ENCODE measurements at places on chromosomes 1 and 21. TPM values are rescaled to one million over a fixed set of nuclear protein-coding genes. Genes with fewer than 3 reads are reported as not detected.
A peak's percentile ranks its signal among the peaks of the same experiment; 100 is the strongest.

The ARHGEF16 gene
- not detected for total RNA-seq

DNA sequence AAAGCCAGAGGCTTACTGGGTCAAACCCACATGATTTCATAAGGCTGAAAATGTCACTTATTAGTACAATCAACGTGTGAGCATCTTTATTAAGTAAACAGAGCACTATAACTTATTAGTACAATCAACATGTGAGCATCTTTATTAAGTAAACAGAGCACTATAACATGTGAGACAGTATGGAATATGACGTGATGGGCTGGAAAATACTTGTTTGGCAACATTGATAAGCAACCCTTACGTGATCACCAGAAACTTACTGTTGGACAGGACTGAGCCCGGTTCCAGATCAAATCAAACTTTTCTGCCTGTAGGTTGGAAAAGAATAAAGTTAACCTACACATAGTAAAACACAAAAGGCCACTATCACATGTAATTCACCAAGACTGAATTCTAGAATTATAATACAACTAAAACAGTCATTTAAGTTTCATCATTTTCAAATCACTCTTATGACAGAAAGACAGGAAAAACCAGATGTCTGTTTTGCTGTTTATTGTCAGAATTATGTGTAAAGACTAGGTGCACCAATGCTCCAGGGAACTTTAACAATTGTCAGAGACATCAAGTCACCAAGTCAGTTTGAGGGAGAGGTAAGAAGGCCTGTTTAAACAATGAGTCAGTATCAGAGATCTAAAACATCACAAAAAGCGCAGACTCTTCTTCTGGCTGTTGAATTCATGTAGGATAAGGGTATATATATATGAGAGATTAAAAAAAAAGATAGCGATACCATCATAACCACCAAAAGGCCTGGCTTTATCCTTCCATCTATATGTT lies 15.7 kb downstream of the ATPAF1 start:
- no peak overlapping the region for H3K27ac ChIP-seq
- H3K4me1 ChIP-seq, result no peaks in the 10 kb centered on the region
- H3K36me3 ChIP-seq, result peaks cover 52% of the 10 kb centered on the region
- H3K27me3 ChIP-seq, result no peaks in the 10 kb centered on the region
- no peak for DNase-seq

The C4BPA gene
- not detected for total RNA-seq

GRCh38 chr1:64426681-64427080 lies 43.2 kb upstream of the CACHD1 start:
- peaks cover 2% of the 10 kb centered on the region for H3K27me3 ChIP-seq
- H3K36me3 ChIP-seq, result no peaks in the 10 kb centered on the region
- no peak overlapping the region for H3K4me3 ChIP-seq
- no peak overlapping the region for H3K27ac ChIP-seq

- H3K36me3 ChIP-seq, result peaks cover 7% of the 10 kb centered on the region
- no peak overlapping the region for H3K27ac ChIP-seq
- no peak overlapping the region for H3K4me3 ChIP-seq
- no peak for DNase-seq
- H3K4me1 ChIP-seq, result peaks cover 4% of the 10 kb centered on the region
These were observed 42.2 kb downstream of the SLC19A1 start for GRCh38 chr21:45499970-45500577.

DNA sequence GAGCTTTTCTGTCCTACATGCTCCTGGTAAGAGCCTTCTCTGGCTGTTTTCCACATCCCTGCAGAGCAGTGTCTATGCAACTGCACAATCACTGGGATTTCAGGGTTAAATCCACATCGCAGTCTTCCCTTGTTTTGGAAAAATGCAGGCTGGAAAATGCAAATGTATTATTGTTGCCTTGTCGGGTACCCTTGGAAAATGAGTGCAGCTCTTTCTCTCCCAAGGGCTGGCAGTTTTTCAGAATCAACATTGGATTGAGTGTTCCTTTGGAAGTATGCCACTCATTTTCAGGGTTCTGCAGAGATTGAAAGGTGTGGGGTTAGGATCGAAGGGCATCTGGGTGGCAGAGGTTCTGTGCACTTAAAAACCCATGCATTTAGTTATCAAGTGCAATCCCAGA lies 3.2 kb downstream of the NOS1AP start:
- peaks cover 71% of the 10 kb centered on the region for H3K27me3 ChIP-seq
- H3K36me3 ChIP-seq, result no peaks in the 10 kb centered on the region
- H3K4me3 ChIP-seq, result no peak overlapping the region
- H3K4me1 ChIP-seq, result peaks cover 3% of the 10 kb centered on the region
- no peak overlapping the region for H3K27ac ChIP-seq

GRCh38 chr1:31348449-31348848 lies 24.4 kb downstream of the FABP3 start:
- no peak overlapping the region for H3K4me3 ChIP-seq
- DNase-seq, result no peak
- peaks cover 1% of the 10 kb centered on the region for H3K36me3 ChIP-seq
- no peaks in the 10 kb centered on the region for H3K27me3 ChIP-seq
- no peak overlapping the region for H3K27ac ChIP-seq

DNA sequence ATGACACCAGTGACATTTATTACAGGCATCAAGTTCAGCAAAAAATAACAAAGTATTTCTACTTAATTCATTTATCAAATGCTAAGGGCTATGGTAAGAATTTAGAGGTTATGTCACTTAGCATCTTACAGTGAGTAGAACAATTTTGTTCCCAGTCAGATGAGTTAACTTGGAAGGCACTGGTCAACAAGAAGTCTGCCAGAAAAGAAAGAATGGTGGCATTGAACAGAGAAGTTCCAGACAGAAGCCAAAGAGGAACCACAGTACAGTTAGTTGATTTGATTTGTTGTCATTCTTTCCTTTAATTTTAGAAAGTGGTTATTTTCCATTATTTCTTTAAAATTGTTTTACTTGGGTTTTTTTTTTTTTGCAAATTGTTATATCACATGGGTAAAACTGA lies 232.2 kb upstream of the PKN2 start:
- DNase-seq, result no peak
- no peak overlapping the region for H3K27ac ChIP-seq
- no peaks in the 10 kb centered on the region for H3K27me3 ChIP-seq
- no peaks in the 10 kb centered on the region for H3K4me1 ChIP-seq

DNA sequence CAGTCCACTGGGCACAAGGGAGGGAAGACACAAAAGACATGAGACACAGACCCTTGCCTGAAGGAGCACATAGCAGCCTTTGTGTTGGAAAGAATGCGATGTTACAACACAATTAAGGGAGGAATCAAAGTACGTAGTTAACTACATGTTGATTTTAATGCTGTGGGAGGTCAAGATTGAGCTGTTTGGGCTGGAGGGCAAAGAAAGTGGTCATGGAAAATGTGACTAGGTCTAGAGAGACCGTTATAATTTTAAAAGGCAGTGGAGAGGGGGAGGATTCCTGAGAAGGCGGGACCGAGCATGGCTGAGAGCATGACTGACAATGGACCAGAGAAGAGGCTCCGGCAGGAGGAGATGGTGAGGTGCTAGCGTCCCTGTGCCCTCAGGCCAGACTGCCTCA lies 111.8 kb upstream of the ATP1A1 start:
- peaks cover 1% of the 10 kb centered on the region for H3K27me3 ChIP-seq
- DNase-seq, result no peak
- H3K36me3 ChIP-seq, result no peaks in the 10 kb centered on the region
- H3K4me3 ChIP-seq, result no peak overlapping the region
- peaks cover 36% of the 10 kb centered on the region for H3K4me1 ChIP-seq

DNA sequence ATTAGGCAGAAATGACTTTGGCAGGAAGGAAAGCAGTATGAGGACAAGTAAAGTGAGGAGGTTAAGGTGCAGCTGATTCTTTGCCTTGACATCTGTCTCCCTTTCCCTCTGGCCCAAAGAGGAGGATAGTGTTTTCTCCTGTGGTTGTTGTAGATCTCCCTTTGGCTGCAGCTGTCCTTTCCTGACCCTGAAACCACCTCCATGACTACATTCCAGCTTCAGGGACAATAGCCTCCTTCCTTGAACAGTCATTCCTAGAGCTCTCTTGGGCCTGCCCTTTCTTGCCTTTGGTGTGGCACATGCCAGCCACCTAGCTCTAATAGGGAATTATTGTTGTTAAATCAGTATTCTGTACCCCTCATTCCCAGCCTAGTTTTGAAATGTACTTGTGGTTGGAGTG lies 6.2 kb downstream of the ZMYM1 start:
- peaks cover 13% of the 10 kb centered on the region for H3K4me1 ChIP-seq
- no peaks in the 10 kb centered on the region for H3K27me3 ChIP-seq
- no peak for DNase-seq

The FCRL1 gene
- not detected for total RNA-seq

The PRKCZ gene
- 24.3 TPM for total RNA-seq

- H3K27ac ChIP-seq, result no peak overlapping the region
- H3K4me3 ChIP-seq, result no peak overlapping the region
- DNase-seq, result no peak
These were observed 152.9 kb downstream of the RWDD3 start for GRCh38 chr1:95386915-95387314.

- peak; percentile 69 for DNase-seq
- peaks cover 30% of the 10 kb centered on the region for H3K4me1 ChIP-seq
- no peak overlapping the region for H3K27ac ChIP-seq
These were observed 11.7 kb upstream of the FCMR start for GRCh38 chr1:206933333-206933945.

- no peak overlapping the region for H3K4me3 ChIP-seq
- no peaks in the 10 kb centered on the region for H3K27me3 ChIP-seq
- no peak for DNase-seq
- no peaks in the 10 kb centered on the region for H3K4me1 ChIP-seq
- H3K27ac ChIP-seq, result no peak overlapping the region
These were observed 850.9 kb downstream of the USP25 start for GRCh38 chr21:16580661-16581060.

DNA sequence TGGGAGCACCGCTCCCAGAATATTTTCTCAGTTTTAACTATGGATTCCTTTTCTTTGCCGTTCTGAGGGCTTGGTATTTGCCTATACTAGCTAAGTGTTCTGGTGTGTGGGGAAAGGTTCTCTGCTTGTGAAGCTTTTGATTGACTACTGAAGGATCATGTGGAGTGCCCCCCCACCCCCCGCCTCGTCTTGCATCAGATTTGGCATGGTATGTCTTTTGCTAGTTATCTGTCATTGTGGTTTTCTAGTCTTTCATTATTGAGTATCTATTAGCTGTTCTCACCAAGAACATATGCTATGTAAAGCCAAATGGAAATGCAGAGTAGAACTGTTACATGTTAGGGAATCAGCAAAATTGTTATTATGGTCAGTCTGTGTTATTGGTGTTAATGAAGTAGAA lies 58.3 kb downstream of the MACF1 start:
- no peak overlapping the region for H3K4me3 ChIP-seq
- H3K27me3 ChIP-seq, result no peaks in the 10 kb centered on the region
- H3K27ac ChIP-seq, result no peak overlapping the region
- H3K4me1 ChIP-seq, result peaks cover 27% of the 10 kb centered on the region
- no peak for DNase-seq
- peaks cover 5% of the 10 kb centered on the region for H3K36me3 ChIP-seq

DNA sequence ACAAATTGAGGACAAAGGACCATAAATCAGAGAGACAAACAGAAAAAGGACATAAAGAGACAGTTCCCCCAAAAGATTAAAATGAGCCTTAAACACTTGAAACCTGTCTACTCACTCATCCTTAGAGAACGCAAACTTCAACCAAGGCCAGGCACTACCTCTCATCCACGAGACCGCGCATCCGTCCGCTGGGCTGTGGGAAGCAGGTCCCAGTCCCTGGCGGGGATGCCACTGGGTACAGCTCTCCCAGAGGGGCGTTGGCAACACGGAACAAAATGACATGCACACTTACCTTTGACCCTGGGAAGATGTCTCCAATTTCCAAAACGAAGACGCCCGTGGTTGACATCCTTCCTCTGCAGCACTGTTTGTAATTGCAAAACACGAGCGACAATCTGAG lies 16.5 kb upstream of the ADARB1 start:
- H3K4me3 ChIP-seq, result no peak overlapping the region
- no peaks in the 10 kb centered on the region for H3K36me3 ChIP-seq
- H3K27me3 ChIP-seq, result peaks cover 38% of the 10 kb centered on the region

GRCh38 chr1:151457911-151458801 lies 1.1 kb downstream of the POGZ start:
- H3K4me3 ChIP-seq, result peak overlapping the region; percentile 89
- DNase-seq, result peak; percentile 69
- H3K27ac ChIP-seq, result peak overlapping the region; percentile 93
- H3K27me3 ChIP-seq, result peaks cover 14% of the 10 kb centered on the region

DNA sequence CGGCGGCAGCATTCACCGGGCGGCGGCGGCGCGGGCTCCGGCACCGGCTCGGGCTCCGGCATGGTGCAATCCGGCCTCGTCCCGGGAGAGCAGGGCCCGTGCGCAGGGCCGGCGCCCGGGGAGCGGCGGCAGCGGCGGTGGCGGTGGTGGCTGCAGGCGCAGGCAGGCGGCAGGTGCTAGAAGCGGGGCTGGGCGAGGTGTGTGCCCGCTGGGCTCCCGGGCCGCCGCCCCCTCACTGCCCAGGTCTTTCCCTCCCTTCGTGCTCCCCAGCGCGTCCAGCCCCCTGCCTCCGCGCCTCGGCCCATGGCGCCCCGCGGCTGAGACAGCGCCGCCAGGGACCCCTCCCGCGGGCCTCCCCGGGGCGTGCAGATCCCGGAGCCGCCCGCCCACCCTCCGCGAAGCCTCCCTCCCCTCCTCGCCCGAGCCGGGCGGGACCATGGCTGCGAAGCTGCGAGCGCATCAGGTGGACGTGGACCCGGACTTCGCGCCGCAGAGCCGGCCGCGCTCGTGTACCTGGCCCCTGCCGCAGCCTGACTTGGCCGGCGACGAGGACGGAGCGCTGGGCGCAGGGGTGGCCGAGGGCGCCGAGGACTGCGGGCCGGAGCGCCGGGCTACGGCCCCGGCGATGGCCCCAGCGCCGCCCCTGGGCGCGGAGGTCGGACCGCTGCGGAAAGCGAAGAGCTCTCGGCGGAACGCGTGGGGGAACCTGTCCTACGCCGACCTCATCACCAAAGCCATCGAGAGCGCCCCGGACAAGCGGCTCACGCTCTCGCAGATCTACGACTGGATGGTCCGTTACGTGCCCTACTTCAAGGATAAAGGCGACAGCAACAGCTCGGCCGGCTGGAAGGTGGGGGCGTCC lies 492 bp downstream of the FOXO6 start:
- no peak for DNase-seq
- peaks cover 2% of the 10 kb centered on the region for H3K4me1 ChIP-seq
- no peak overlapping the region for H3K27ac ChIP-seq

DNA sequence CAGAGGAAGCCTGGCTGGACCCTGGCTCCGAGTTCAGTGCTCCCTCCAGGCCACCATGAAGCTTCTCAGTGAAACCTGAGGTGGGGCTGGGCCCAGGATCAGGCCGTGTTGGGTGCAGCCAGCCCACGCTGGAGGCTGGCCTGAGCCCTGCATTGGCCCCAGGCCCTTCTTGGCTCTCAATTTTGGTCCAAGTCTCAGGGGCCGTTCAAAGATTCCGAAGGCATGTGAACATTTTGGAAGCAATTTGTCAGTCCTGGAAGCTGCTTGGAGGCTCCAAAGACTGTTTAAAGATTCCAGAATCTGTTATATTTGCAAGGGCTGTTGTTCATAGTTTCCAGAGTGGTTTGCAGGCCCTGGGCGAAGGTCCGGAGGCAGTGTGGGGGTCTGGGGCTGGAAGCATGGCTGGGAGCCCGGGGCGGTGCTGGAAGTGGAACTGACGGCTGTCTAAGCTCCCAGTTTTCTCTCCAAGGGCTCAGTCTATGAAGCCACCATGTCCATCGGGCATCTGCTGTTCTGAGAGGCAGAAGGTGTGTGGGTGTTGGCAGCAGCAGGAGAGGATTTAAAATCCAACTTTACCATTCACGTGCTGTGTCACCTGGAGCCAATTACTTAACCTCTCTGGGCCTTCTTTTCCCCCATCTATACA lies 104.9 kb downstream of the EPHB2 start:
- H3K4me1 ChIP-seq, result no peaks in the 10 kb centered on the region
- H3K36me3 ChIP-seq, result no peaks in the 10 kb centered on the region
- no peaks in the 10 kb centered on the region for H3K27me3 ChIP-seq
- H3K4me3 ChIP-seq, result no peak overlapping the region
- H3K27ac ChIP-seq, result no peak overlapping the region

The ACAP3 gene
- total RNA-seq, result 80.2 TPM

Measured in activated naive CD8-positive, alpha-beta T cell treated with anti-CD3 and anti-CD28 coated beads, Interleukin-2, amount 10 ng/mL, durations not matched to agents 7 days and 5 days (primary cell).